ENCODE measurements at places on chromosomes 16 and 17. TPM values are rescaled to one million over a fixed set of nuclear protein-coding genes. Genes with fewer than 3 reads are reported as not detected.

Gene B9D1
- 8.0 TPM for total RNA-seq

Gene FAM171A2
- 1.4 TPM for total RNA-seq

Gene C16orf86
- 0.85 TPM for total RNA-seq

Gene CLEC16A
- 25.6 TPM for total RNA-seq

Gene HOXB4
- under 0.01 TPM for total RNA-seq

Gene CD2BP2
- 28.9 TPM for total RNA-seq

Gene FOXN1
- under 0.01 TPM for total RNA-seq

Gene ANKRD40CL
- total RNA-seq, result not detected

Gene HS3ST4
- not detected for total RNA-seq

Gene GAS2L2
- total RNA-seq, result 0.07 TPM

Gene MYO15A
- total RNA-seq, result under 0.01 TPM

Gene IKZF3
- total RNA-seq, result under 0.01 TPM

Gene NTN3
- total RNA-seq, result 0.21 TPM

Gene SLC52A1
- 0.50 TPM for total RNA-seq

Gene ATP6V0A1
- 24.9 TPM for total RNA-seq

Gene NPB
- under 0.01 TPM for total RNA-seq

Gene KLHL10
- total RNA-seq, result not detected

Gene CFAP52
- 0.07 TPM for total RNA-seq

Gene GALR2
- total RNA-seq, result not detected

Gene TBC1D3D
- total RNA-seq, result under 0.01 TPM

Gene TMC8
- 0.21 TPM for total RNA-seq

Gene NEUROD2
- not detected for total RNA-seq

Gene GDPD3
- total RNA-seq, result 1.8 TPM

Gene ALDH3A1
- 6.2 TPM for total RNA-seq

Gene TP53TG3C
- total RNA-seq, result not detected

Gene TEX19
- not detected for total RNA-seq

Gene CCDC200
- not detected for total RNA-seq

Gene FNDC8
- total RNA-seq, result not detected

Gene IL34
- total RNA-seq, result 1.0 TPM

Gene ARHGAP27
- total RNA-seq, result 28.0 TPM

Gene C16orf90
- total RNA-seq, result not detected

Gene WSCD1
- under 0.01 TPM for total RNA-seq

Measured in nasal cavity respiratory epithelium epithelial cell of viscerocranial mucosa (primary cell).